T-cell (primary cell): ENCODE measurements at places on chromosomes 16 and 17. TPM values are rescaled to one million over a fixed set of nuclear protein-coding genes. Genes with fewer than 3 reads are reported as not detected.

The HSF4 gene
- 49.4 TPM for total RNA-seq

The PPY gene
- not detected for total RNA-seq

The GAS2L2 gene
- 0.07 TPM for total RNA-seq

The CD7 gene
- 135 TPM for total RNA-seq

The WWP2 gene
- 66.3 TPM for total RNA-seq

The TBC1D3H gene
- not detected for total RNA-seq

The TMEM100 gene
- total RNA-seq: not detected

The TBC1D3E gene
- not detected for total RNA-seq

The PRCD gene
- total RNA-seq: 0.91 TPM

The CCL4 gene
- total RNA-seq: 6.2 TPM

The GLIS2 gene
- 0.19 TPM for total RNA-seq

The OR1A1 gene
- not detected for total RNA-seq

The KIF2B gene
- not detected for total RNA-seq

The GPR142 gene
- total RNA-seq: not detected

The HOXB2 gene
- total RNA-seq: 21.0 TPM

The ACAP1 gene
- total RNA-seq: 781 TPM

The LPO gene
- total RNA-seq: not detected

The KSR1 gene
- total RNA-seq: 33.8 TPM

The HLF gene
- 3.6 TPM for total RNA-seq

The DLG4 gene
- 9.3 TPM for total RNA-seq

The CSH1 gene
- total RNA-seq: not detected

The MT1A gene
- not detected for total RNA-seq

The GGA2 gene
- total RNA-seq: 111 TPM

The SRL gene
- 0.06 TPM for total RNA-seq

The TSPOAP1 gene
- 28.5 TPM for total RNA-seq

The BAHCC1 gene
- 0.33 TPM for total RNA-seq

The CHST5 gene
- total RNA-seq: not detected

The HOXB1 gene
- total RNA-seq: not detected

The KRT15 gene
- not detected for total RNA-seq

The AIPL1 gene
- not detected for total RNA-seq

The CCL13 gene
- total RNA-seq: not detected

The SOX15 gene
- total RNA-seq: 0.70 TPM

The DNAI2 gene
- 1.8 TPM for total RNA-seq

The GRAP gene
- 95.2 TPM for total RNA-seq

The HP gene
- total RNA-seq: 18.3 TPM

The MYH1 gene
- not detected for total RNA-seq

The BAIAP3 gene
- total RNA-seq: 9.1 TPM

The DRG2 gene
- total RNA-seq: 48.1 TPM

The SLC6A2 gene
- not detected for total RNA-seq

The ZNF286A gene
- total RNA-seq: 18.6 TPM

The C1QTNF8 gene
- total RNA-seq: not detected

The TP53TG3C gene
- total RNA-seq: not detected

The GJC1 gene
- 0.93 TPM for total RNA-seq

The MARVELD3 gene
- not detected for total RNA-seq

The MT1E gene
- total RNA-seq: 10.8 TPM

The GAST gene
- not detected for total RNA-seq

The LRRC75A gene
- total RNA-seq: 6.2 TPM

The MYH11 gene
- total RNA-seq: not detected

The DLX3 gene
- total RNA-seq: not detected

The HBA2 gene
- 13.2 TPM for total RNA-seq

The BCAR1 gene
- total RNA-seq: 0.50 TPM

The TAT gene
- not detected for total RNA-seq

The DPEP2 gene
- 100 TPM for total RNA-seq

The ZNF19 gene
- 8.4 TPM for total RNA-seq

The CACNG4 gene
- total RNA-seq: not detected

The SGCA gene
- not detected for total RNA-seq

The KAT2A gene
- 61.1 TPM for total RNA-seq

The NLE1 gene
- 17.8 TPM for total RNA-seq
